ENCODE measurements at places on chromosomes 7 and 10.

GRCh38 chr10:43059336-43059720 is 17.5 kb upstream of the RET start:
- no peak for DNase-seq

GRCh38 chr10:898141-898540 is 33.4 kb downstream of the LARP4B start:
- no peak for DNase-seq

DNA sequence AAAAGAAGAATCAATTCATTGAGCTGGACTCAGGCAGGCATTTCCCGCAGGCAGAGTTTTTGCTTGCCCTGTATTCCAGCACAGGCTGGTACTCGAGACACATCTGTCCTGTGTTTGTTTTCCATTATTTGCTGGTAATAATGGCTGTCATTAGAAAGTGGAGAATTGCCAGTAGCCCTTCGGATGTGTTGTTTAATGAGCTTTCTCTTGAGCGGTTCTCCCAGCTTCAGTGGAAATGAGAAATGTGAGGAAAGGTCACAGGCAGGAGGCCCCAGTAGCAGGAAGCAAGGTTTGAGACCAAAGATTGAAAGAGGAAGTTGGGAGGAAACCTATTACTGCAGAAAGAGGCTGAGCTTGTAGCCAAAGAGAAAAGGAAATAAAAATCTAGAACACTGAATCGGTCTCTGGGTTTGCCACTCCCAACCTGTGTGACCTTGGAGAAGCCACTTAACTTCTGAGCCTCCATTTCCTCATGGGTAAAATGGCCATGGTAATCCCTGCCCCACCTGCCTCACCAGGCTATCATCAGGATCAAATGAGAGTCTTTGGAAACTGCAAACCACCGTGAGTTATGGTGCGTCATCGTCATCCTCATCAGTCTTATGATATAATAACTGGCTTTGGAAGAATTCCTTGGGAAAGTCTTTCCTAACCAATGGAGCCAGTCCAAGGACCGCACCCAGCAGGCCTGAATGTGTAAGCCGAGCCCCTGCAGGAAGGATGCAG is 67.7 kb downstream of the TACR2 start:
- DNase-seq: no peak

DNA sequence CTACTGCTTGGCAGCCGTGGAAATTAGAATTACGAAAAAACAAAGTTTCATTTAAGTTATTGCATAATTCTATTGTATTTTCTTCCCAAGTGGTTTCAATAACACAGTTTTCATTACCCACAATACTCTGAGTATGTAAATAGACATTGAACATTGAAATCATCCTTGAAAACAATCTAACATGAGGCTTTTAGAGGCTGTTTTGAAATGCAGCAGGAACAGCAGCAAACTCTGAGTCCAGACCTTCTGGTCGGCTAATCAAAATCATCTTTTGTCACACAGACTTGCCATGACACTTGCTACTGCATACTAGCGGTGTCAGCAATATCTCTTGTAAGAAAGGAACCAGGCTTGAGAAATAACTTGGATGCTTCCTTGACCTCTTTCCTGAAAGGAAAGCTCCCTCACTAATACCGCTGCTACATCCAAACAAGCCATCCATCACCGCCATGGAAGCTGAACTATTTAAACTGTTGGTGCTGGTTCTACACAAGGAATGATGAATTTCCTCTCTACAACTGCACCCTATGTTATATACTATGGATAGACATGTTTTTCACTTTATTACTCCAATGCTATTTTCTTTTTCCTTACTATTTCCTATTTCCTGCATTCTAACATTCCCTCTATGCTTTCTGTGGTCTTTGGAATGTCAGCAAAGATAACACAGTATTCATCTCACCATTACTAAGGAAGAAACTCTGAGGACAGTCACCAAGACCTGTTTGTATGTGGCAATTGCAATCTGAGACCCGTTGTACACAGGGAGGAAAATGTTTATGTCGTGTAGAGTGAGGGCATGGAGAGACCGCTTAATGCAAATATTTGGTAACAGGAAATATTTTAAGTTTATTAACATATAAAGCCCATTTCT is 130.8 kb downstream of the ITGA8 start:
- no peak for DNase-seq

- no peak for DNase-seq
Measured at GRCh38 chr7:138257459-138258196, 181.4 kb downstream of the AKR1D1 start.

DNA sequence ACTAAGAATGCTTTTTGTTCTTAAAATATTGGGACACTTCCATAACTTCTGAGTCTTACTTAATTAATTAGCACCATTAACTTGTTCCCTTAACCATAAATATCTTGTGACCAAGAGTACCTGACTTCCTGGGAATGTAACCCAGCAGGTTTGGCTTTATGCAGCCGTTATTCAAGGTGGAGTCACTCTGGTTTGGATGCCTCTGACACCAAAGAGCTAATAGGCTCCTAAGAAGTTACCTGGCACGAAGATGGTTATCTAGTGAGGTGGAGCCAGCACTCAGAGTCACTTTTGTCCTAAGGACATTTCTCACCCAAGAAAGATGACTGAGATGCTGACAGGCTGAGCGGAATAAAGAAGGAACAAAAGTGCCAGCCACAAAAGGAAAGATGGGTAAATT is 172.3 kb downstream of the C1GALT1 start:
- no peak for DNase-seq

- no peak for DNase-seq
Measured at GRCh38 chr7:138745189-138745588, 44.0 kb upstream of the SVOPL start.

DNA sequence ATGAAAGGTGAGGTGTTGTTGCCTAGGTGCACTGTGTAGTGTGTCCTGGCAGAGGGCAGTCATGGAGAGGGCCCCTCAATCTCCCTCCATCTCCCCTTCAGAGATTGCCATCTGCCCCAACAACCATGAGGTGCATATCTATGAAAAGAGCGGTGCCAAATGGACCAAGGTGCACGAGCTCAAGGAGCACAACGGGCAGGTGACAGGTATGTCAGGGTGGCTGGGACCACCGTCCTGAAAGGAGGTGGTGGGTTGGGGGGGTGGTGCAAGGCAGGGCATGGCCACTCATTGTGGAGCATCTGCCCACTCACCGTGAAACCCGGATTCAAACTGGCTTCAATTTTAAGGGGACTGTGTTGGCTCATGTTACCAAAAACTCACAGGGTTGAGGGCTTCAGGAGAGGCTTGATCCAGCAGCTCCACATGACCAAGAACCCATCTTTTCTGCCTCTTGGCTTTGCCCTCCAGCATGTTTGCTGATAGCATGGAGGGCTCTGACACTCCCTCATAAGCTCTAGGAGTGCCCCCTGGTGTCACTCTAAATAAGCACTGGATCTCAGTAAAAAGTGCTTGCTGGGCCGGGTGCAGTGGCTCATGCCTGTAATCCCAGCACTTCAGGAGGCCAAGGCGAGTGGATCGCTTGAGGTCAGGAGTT is 12.2 kb downstream of the ARPC1B start:
- DNase-seq: no peak

- no peak for DNase-seq
Measured at GRCh38 chr7:37942934-37943610, 22.6 kb downstream of the EPDR1 start.

DNA sequence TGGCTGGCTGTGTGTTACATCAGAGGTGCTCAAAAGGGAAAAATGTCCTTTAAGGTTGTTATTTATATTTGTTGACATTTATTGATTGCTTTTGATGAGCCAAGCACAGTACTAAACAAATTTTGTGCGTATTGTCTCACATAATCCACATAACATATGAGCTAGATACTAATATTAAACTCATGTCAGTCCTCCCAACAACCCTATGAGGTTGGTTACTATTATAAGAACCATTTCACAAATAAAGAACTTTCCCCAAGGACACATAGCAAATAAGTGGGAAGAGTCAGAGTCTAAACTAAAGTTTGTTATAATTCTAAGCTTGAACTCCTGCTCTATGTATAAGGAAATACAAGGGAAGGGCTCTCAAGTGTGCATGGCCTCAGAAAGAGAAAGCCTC is 35.6 kb upstream of the OTUD1 start:
- no peak for DNase-seq

DNA sequence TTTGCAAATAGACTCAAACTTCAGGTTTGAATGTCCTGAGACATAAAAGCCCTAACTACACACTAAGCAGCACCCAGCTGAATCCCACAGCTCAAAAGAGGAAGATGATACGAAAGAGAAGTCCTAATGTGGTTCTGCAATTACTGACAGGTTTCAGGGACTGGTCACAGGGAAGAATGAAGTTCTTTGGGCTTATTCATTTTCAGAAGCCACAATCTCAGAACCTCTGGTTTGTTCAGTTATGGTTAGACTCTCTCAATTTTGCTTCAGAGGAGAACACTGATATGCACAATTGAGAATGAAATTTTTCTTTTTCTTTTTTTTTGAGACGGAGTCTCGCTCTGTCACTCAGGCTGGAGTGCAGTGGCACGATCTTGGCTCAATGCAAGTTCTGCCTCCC is 94.6 kb upstream of the FAM180A start:
- DNase-seq: no peak

DNA sequence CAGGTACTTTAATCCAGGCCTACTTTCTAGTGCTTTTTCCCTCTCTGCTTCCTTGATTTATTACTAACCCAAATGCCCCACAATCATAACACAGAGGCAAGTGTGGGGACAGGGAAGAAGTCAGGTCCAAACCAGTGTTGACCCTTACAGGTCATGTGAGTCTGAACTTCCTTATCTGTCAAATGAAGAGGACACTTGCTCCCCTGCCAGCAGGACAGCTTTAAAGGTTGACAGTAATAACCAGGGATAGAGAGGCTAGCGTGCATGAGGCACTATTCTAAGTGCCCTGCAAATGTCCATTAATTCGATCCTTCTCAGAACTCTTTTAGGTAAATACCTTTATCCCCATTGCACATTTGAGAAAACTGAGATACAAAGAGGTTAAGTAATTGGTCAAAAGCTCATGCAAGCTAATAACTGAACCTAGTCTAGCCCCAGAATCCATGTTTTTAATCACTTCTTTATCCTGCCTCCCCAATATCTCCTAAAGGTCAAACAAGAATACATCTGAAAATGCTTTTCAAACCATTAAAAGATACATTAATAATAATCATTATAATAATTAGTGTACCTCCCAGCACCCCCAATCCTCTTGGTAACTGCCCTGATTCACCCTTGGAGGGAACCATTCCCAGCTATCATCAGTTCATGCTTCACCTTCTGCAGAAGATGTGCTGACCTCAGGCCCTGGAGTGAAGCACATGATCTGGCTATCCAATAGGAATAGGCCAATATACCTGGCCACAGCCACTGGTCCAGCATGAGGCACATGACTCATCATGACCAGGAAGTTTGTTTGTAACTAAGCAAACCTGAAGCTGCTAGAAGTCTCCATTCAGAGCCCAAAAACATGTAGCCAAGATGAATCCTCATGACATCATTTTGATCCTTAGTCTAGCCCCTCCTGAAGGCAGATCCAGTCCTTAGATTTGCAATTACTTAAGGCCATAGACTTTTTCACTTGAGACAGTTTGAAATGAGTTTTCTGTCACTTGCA is 40.7 kb downstream of the SGMS1 start:
- no peak for DNase-seq

DNA sequence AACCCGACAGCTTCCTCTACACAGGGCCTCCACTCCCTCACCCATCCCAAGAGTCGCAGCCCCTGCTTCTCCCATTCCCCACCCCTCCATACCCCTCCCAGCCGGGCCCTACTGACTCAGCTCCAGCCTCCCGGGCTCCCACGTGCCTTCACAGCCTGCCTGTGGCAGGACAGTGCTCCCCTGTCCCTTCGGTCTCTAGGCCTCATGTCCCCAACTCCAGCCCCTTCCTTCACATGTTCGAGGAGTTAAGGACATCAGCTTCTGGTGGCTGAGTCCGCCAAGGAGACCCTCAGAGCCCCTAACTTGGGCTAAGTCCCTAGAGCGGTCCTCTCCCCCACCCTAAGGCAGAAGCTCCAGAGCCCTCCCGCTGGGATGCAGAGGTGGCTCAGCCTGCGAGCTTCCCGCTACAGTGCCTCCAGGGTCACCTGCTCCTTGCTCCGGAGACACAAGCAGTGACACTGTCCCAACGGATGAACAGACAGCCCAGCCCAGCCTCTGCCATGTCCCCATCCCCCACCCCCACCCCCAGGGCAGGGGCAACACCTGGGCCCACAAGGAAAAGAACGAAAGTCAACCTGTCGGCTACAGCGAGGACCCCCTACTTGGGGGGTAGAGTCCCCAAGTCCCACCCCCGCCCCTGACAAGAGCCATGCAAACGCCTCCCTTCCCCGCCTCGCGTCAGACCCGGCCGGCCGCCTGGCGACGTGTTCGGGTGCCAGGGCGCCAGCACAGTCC is 716 bp downstream of the SMARCD3 start:
- no peak for DNase-seq

DNA sequence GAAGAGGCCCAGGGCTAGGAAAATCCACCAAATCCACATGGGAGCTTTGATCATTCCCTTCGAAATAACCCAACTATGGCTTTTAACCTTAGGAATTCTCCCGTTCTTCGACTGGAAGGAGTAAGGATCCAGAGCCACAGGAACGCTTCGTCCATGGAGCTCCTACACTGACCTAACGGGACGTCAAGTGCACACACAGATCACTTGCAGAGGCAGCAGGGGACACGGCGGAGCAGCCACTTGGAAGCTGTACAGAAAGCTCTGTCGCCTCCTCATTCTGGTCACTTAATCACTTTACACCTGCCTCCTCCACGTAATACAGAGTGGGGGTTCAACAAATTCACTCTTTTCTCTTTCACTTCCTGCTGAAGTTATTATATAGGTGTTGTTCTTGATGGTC is 43.9 kb downstream of the RSU1 start:
- no peak for DNase-seq

- peak; percentile 23 for DNase-seq
Measured at GRCh38 chr10:96626795-96627194, 40.0 kb upstream of the TM9SF3 start.

DNA sequence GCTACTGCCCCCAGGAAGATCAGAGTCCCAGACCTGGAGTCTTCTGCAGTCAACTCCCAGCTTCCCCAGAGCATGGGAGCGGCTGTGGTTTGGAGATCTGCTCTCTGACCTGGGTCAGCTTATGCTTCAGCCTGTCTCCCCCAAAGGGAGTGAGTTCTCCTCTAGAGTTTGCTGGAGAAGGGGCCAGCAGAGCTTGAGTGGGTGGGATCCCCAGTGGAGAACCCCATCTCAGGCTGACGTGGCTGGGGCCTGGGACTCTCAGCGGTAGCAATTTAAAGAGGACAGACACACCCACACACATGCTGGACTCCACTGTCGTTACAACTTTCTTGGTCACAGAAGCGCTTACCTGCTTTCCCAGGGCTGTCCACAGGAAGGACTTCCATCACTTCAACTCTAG is 6.3 kb downstream of the UNC5B start:
- DNase-seq: no peak

DNA sequence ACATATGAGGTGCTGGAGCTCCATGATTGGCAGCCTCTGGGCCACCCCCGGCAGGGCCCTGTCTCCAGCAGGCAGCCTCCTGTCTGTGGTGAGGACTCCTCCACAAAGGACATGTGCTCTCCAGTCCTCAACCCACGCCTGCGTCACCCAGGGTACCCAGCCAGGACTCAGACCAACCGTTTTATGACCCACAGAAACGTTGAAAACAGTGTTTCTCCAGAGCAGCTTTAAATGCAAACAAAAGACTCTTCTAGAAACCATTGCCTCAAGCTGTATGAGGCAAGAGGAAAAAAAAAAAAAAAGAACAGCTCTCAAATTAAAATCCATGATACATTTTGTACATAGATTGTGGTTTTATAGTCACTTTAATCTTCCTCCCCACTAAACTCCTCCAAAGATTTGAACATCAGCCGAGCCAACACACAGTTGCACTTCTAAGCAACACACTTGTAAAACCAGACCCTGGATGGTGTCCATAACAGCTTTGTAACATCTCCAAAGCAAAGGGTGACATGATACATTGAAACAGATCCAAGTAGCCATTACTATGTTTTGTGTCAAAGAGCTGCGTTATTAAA is 175.0 kb upstream of the LYZL2 start:
- DNase-seq: no peak

All from activated CD8-positive, alpha-beta memory T cell treated with anti-CD3 and anti-CD28 coated beads, Interleukin-2, amount 50 U/mL, for 4 hours (primary cell).